ENCODE measurements at places on chromosomes 3 and 15. TPM values are rescaled to one million over a fixed set of nuclear protein-coding genes. Genes with fewer than 3 reads are reported as not detected.

Gene BLM
- total RNA-seq = 4.9 TPM

Gene PPP1R2
- total RNA-seq = 119 TPM

Gene HCLS1
- total RNA-seq = 27.0 TPM

Gene CP
- 32.6 TPM for total RNA-seq

Gene RLBP1
- total RNA-seq = not detected

Gene VWA5B2
- 0.46 TPM for total RNA-seq

DNA sequence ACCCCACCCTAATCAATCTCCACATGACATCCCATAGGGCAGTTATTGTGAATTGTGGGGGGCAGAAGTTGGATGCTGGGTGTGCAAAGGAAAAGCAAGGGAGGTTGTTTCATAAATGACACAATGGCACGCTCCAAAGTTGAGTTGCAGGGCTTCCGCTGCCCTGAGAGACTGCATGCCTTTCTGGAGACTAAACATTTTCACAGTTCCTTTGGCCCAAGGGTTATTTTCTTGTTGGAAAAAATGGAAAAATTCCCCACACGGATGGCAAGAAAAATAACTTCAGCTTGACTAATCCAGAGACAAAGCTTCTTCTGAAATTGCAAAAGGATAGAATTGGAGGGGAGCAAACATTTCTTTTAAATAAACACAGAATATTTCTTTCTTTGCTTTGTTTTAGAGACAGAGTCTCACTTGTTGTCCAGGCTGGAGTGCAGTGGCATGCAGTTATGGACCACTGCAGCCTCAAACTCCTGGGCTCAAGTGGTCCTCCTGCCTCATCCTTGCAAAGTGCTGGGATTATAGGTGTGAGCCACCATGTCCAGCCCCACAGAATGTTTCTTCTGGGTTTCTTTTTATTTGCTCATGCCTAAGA is 19.1 kb upstream of the TPM1 start:
- H3K27ac ChIP-seq = no peak overlapping the region
- H3K27me3 ChIP-seq = no peaks in the 10 kb centered on the region
- no peaks in the 10 kb centered on the region for H3K4me1 ChIP-seq
- no peaks in the 10 kb centered on the region for H3K36me3 ChIP-seq
- DNase-seq = no peak
- H3K4me3 ChIP-seq = no peak overlapping the region

DNA sequence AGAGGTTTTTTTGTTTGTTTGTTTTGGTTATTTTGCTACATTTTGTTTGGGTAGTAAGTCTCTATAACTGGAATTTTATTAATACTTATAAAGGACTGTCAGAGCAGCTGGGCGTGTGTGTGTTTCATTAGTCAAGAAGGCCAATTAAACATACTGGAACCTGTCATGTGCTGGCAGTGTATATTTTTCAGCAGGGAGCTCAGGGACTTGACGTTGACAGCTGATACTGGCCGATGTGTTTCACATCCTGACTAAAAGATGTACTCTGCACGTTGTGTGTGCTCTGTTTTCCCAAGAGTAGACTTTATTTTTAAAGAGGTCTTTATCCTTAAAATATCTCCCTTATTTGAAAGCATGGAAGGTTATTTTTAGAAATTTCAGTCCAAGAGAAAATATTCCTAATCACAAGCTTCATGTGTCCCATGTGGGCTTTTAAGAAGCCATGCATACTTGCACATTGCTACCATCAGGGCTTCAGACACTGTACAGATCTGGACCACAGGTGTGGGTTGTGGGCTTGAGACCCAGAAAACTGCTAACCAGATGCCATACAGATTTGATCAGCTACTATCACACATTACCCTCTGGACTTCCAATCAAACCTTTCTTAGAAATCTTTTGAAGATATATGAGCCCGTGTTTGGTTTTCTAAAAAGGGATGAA is 135.9 kb downstream of the FEZF2 start:
- no peak overlapping the region for H3K4me3 ChIP-seq
- no peaks in the 10 kb centered on the region for H3K27me3 ChIP-seq
- no peak for DNase-seq
- no peak overlapping the region for H3K27ac ChIP-seq

GRCh38 chr15:83015361-83015760 is 3.9 kb upstream of the C15orf40 start:
- no peak for DNase-seq
- peaks cover 2% of the 10 kb centered on the region for H3K4me1 ChIP-seq
- no peak overlapping the region for H3K4me3 ChIP-seq
- no peaks in the 10 kb centered on the region for H3K27me3 ChIP-seq

DNA sequence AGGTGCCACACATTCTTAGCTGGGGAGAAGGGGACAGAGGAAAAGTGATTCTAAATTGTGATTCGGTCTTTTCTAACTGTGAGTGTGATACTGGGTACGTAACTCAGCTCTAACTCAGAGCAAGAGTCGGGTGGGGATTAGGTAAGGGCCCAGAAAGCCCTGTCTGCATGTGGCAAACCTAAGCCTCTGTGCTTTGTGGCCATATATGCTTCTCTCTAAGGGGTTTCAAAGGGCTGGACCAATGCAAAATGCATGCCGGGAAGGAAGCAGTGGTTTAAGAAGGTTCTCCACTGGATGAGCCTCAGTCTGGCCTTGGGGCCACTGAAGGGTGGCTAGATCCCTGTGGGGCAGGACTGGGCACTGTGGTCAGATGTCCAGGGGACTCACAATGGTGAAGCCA is 275.8 kb downstream of the PLCL2 start:
- no peak for DNase-seq
- no peaks in the 10 kb centered on the region for H3K4me1 ChIP-seq
- no peaks in the 10 kb centered on the region for H3K27me3 ChIP-seq
- no peak overlapping the region for H3K27ac ChIP-seq
- no peaks in the 10 kb centered on the region for H3K36me3 ChIP-seq
- no peak overlapping the region for H3K4me3 ChIP-seq

GRCh38 chr3:100893108-100893507 is 100.1 kb downstream of the ABI3BP start:
- no peak overlapping the region for H3K27ac ChIP-seq
- DNase-seq = no peak
- H3K36me3 ChIP-seq = no peaks in the 10 kb centered on the region
- no peaks in the 10 kb centered on the region for H3K27me3 ChIP-seq
- no peaks in the 10 kb centered on the region for H3K4me1 ChIP-seq

DNA sequence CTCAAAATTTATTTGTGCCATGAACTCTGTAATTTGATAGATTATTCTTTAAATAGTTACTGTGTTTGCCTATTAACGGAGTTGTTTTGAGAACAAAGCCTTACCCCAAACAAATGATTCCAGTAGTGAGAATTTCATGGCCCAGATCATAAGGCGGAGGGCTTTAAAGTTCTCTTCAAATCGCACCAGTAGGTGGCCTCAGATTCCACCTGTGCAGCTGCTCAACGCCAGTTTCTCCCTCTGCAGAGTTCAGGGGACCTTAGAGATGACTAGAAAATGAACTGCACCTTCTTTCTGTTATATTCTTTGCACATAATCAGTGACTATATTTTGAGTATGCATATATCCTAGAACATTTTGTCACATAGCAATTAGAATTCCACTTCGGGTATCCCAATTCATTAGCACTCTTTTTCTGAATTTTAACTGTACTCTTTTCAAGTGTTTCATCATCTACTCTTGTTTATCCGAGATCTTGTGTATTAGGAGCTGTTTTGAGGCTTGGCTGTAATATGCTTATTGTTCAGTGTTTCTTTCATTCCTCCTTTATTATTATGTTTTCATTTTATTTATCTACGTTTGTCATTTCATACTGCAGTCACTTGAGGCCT is 232.6 kb upstream of the CHRM5 start:
- peak; percentile 13 for DNase-seq
- no peak overlapping the region for H3K27ac ChIP-seq
- H3K4me1 ChIP-seq = no peaks in the 10 kb centered on the region
- H3K27me3 ChIP-seq = no peaks in the 10 kb centered on the region
- no peak overlapping the region for H3K4me3 ChIP-seq

- H3K4me1 ChIP-seq = no peaks in the 10 kb centered on the region
- no peaks in the 10 kb centered on the region for H3K36me3 ChIP-seq
- H3K4me3 ChIP-seq = no peak overlapping the region
- peaks cover 17% of the 10 kb centered on the region for H3K27me3 ChIP-seq
- no peak overlapping the region for H3K27ac ChIP-seq
Measured at GRCh38 chr15:78341057-78341987, 1.2 kb downstream of the CRABP1 start.
